ENCODE measurements at places on chromosomes 4 and X.

GRCh38 chr4:44988011-44988410 lies 261.7 kb upstream of the GNPDA2 start:
- DNase-seq, result no peak

DNA sequence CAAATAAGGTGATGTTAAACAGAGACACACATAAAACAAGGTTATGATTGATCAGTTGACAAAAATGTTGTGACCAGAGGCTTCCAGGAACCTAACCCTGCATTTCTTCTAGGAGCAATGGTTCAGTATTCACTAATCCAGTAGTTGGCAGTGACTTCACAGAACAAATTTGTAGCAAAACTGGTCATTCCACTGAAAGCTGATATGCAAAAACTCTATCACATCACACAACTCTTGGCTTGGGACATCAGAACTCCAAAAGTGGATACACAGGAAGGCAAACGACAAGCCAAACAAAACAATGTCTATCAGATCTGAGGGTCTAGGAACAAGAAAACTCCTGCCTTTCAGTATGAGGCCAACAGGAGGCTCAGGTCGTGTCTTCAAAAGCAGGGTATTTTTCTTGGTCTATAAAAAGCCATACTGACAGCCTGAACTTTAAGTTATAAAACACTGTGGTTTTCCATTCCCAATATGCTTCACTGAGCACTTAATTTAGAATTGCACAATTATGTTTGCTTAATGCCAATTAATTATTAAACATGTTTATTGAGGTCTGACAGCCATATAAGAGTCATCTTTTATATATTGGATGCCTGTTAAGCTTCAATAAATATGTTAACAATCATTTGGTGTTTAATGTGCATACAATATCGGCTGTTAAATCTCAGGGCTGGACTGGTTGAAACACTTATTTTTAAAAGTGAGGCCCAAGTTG lies 45.6 kb downstream of the SOD3 start:
- no peak for DNase-seq

DNA sequence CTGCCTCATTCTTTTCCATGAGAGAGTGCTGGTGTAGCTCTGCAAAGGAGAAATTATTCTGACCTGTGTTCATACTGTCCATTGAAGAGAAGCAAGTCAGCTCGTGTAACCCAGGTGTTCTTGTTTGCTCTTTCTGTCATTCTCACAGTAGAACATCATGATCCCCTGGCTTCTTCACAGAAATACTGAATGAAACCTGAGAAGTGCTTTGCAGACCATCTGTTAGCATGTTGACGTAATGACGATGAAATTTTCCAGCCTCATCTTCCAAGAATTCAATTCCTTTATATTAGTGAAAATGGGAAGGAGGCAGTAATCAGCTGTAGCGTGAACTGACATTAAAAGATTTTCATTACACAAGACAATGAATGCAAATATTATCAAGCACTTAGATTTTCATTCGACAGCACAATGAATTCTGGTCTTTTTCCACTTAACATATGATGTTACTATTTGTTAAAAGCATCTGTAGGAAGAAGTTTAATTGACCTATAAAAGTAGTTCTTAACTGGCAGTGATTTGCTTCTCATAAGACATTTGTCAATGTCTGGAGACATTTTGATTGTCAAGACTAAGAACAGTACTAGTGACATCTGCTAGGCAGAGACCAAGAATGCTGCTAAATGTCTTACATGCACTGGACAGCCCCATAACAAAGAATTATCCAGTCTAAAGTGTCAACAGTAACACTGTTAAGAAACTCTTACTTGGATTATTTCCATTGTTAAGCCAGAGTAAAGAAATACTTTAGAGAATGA lies 246.3 kb downstream of the BANK1 start:
- no peak for DNase-seq

GRCh38 chr4:55386073-55386472 lies 9.7 kb upstream of the TMEM165 start:
- no peak for DNase-seq

- no peak for DNase-seq
These were observed 748.7 kb downstream of the TRIML1 start for GRCh38 chr4:188887905-188888304.

DNA sequence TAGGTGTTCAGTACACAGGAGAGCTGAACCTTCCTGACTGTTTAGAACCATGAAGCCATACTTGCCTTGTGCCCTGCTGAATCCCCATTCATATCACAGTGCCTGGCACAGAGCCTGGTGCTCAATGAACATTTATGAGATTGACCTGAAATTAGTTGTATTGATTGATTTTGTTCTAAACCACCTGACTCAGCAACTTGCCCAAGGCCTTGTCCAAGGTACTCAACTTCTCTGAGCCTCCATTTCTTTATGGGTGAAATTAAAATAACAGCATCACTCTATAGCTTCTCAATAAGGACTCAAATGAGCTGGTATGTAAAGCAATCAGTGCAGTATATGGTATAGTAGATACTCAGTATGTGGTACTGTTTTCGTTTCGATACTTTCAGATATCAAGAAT lies 208.1 kb downstream of the SLC39A8 start:
- DNase-seq, result no peak

DNA sequence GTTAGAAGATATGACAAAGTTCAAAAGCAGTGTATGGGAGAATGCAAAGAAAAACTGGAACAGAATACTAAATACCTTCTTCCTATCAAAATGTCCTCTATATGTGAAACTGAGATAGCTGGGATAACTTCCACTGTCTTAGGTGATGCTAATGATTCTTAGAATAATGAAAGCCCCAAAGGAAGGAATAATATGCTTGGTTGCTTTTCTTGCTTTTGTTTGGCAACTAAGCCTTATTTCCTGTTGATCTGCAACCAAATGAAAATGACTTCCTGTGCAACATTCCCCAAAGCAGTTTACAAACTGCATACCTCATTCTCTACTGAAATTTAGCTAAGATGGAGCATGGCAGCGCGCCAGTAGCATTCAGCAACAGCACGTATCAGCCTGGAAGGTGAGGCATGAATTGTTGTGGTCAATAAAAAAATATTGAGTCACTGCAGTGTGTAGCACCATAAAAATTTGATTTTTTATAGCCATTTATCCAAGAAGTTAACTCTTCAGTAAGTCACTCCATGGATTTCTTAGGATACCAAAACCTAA lies 18.7 kb downstream of the NDNF start:
- no peak for DNase-seq

DNA sequence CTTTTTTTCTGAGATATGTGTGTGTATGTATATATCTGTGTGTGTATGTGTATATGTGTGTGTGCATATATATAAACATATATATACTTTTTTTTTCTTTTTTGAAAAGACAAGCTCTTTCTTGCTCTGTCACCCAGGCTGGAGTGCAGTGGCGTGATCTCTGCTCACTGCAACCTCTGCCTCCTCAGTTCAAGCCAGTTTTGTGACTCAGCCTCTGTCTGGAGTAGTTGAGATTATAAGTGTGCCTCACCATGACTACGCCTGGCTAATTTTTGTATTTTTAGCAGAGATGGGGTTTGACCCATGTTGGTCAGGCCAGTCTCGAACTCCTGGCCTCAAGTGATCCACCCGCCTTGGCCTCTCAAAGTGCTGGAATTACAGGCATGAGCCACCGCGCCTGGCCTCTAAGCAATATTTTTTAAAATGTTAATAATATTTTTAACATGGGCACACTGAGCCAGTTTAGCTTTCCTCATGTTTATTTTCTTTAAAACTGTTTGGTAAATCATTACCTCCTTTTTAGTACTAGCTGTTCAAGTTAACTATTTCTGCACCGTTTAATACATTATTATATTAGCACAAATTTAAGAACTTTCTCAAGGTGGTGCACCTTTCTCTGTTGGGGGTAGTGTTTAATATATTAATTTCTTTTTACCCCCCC lies 33.3 kb downstream of the BBS12 start:
- DNase-seq, result no peak
